ENCODE measurements at places on chromosomes 4 and X.
A peak's percentile ranks its signal among the peaks of the same experiment; 100 is the strongest.

- no peak for DNase-seq
Measured at GRCh38 chrX:148905400-148905799, 405.0 kb downstream of the AFF2 start.

DNA sequence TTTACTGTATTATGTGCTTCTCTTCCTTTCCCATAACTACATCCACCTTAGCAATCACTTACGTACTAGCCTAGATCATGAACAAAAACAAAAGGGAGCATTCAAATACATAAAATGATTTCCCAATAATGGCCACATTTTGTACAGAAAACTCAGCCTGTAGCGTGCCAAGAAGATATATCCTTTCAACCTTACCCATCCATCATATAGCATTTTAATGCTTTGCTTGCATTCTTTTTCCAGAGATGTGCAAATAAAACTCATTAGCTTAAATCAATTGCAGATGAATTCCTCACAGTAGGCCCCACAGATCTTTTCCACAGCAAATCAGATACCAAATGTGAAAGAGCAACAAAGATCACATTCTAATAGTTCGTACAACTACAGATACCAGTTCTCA, 20.8 kb downstream of the GRSF1 start:
- no peak for DNase-seq

GRCh38 chr4:120870279-120870673, 52.2 kb downstream of the PRDM5 start:
- no peak for DNase-seq

- DNase-seq = no peak
Measured at GRCh38 chr4:138209094-138209493, 33.1 kb downstream of the SLC7A11 start.

DNA sequence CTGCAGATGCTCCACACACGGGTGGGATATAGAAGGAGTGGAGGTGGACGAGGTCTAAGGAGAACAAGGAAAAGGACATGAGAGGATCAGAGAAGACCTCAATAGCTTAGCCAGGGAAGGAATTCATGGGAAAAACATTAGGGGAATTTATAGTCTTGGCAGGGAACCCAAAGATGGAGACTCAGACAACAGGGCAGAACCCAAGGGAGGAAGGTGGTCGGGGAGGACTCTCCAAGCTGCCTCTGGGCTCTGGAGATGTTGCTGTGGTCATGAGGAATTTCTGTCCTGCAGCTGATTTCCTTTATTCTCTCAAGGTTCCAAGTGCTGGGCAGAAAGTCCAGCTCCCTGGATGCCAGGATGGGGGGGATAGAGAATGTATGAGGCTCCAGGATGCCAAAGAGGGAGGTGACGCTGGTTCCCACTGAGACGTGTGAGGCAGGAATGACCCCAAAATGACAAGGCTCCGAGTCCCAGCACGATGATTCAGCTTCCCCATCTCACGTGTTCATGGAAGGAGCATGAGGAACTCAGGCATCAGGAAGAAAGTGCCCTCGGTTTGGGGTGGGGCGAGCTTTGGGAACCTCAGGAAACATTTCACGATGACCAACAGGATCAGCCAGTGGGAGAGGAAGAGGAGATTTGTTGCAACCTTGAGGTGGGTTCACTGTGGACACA, 57.0 kb upstream of the PPP2R3B start:
- no peak for DNase-seq

- DNase-seq = no peak
Measured at GRCh38 chr4:24793219-24794005, 2.0 kb upstream of the SOD3 start.

- no peak for DNase-seq
Measured at GRCh38 chr4:119286377-119287002, 35.4 kb downstream of the FABP2 start.

GRCh38 chrX:118802857-118803256, 20.8 kb upstream of the ZCCHC12 start:
- no peak for DNase-seq

- no peak for DNase-seq
Measured at GRCh38 chrX:10039821-10040793, 72.9 kb downstream of the CLDN34 start.

DNA sequence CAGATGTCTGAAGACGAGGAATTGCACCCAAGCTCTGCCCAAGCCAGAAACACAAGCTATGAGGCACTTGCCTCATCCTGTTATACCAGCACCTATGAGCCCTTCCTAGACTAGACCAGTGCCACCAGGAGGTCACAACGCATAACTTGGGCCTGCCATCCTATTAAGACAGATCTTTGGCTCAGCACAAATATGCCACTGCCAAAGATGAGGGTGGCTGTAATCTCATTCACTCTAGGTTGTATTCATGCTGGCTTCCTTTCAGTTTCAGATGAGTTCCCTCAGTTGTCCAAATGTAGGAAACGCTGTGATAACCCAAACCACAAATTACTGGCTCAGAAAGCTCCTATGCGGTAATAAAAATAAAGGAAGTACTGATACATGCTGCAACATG, 76.5 kb upstream of the CITED1 start:
- no peak for DNase-seq

DNA sequence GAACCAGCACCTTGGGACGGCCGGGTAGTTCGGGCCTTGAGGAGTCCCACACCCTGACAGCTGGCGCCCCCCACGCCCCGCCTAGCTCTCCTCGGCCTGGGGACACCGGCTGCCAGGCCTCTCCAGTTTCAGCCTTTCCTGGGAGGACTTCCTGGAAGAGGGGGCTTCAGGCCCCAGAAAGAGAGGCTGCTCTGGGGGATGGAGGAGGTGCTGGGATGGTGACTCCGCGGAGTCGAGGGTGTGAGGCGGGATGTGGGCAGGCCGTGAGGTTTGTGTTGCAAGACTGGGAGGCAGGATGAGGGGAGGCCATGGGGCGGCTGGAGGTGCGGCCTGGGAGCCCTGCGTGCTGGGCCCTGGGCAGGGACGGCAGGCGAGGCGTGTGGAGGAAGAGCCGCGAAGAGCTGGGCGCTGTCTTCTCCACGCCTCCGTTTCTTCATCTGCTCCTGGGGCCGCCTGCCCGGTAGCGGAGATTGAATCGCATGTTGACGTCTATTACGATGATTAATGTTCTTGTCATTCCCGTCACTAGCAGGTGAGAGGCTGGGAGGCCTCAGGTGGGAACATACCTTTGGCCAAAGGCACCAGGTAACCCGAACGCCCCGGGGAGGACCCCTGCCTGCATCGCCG, 918 bp upstream of the FGFRL1 start:
- peak; percentile 21 for DNase-seq

GRCh38 chr4:61049018-61049417, 151.1 kb upstream of the ADGRL3 start:
- DNase-seq = no peak

- DNase-seq = no peak
Measured at GRCh38 chrX:21974011-21974385, 33.5 kb downstream of the SMS start.

DNA sequence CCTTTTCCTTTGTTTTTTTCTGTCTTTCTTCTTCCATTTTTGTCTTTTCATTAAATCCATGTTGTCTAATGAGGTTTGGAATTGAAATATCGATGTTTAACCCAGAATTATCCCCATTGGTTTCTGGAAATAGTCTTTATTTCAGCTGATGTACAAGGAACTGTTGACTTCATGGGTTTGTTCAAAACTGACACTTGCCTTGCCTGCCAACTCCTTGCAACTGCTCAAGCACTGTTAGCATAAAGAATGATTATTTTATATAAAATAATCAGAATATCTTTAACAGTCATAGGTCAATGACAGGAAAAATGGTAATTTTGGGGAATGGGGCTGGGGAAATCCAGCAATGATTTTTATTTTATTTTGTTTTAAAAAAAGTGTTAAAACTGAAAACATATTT, 359.6 kb upstream of the LCORL start:
- DNase-seq = no peak

GRCh38 chr4:3452376-3452775, 10.6 kb downstream of the HGFAC start:
- DNase-seq = no peak

GRCh38 chr4:144411119-144411518, 234.8 kb upstream of the HHIP start:
- DNase-seq = no peak

DNA sequence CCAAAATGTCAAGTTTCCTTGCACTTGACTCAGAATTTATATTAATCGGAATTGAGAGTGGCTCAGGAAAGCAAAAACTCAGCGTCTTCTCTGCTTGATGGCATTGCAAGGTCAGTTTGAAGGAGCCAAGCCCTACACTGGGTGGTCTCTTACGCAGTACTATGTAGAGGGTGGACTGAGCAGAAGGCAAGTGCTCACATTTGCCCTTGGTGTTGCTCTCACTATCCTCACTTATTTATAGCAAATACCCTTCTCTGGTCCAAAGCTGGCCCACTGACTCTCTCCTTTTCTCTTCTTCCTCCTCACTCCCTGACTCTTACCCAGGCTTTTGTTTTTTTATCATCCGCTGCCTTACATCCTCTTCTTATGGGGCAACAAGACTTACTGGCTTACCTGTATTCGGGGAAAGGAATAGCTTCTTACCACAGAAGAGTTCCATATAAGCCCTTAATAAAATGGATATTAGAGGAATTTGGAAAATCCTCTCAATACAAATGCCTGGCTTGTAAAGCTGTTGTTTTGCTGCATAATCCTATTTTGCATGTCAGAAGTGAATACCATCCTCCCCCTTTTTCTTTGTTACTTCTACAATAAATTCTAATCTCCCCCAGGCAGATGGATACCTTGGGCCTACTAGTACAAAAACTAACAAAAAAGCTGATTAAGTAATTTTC, 24.8 kb upstream of the GATB start:
- no peak for DNase-seq

- DNase-seq = no peak
Measured at GRCh38 chr4:104494185-104494584, 509 bp downstream of the CXXC4 start.

- no peak for DNase-seq
Measured at GRCh38 chrX:17788439-17788838, 51.1 kb downstream of the SCML1 start.

DNA sequence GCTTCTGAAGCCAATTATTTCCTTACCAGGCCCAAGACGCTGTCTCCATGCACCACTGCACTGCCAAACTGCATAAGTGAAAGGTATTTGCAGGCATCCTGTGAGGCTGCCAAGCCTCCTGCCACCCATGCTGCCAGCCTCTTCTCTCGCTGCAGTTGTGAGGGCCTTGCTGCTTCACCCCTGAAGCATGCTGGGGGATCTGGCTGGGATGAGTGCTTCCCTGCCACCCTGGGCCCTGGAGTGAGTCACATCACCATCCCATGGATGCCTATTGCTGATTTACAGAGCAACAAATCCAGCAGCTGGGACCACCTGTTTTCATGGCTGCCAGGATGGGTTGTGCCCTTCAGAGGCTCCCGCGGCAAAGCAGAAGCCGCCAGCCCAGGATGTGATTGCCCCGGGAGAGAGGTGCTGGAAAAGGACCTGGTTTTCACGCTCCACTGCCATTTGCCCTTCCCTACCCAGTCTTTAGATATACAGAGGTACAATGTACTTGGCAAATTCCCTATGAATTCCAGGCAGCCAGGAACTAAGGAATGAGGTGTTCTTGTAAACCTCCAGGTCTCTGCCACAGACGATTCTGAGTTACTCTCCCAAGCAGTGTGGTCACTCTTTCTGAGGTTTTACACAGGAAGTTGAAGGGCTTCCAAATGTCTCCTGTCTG, 41.5 kb upstream of the PTCHD1 start:
- DNase-seq = no peak

DNA sequence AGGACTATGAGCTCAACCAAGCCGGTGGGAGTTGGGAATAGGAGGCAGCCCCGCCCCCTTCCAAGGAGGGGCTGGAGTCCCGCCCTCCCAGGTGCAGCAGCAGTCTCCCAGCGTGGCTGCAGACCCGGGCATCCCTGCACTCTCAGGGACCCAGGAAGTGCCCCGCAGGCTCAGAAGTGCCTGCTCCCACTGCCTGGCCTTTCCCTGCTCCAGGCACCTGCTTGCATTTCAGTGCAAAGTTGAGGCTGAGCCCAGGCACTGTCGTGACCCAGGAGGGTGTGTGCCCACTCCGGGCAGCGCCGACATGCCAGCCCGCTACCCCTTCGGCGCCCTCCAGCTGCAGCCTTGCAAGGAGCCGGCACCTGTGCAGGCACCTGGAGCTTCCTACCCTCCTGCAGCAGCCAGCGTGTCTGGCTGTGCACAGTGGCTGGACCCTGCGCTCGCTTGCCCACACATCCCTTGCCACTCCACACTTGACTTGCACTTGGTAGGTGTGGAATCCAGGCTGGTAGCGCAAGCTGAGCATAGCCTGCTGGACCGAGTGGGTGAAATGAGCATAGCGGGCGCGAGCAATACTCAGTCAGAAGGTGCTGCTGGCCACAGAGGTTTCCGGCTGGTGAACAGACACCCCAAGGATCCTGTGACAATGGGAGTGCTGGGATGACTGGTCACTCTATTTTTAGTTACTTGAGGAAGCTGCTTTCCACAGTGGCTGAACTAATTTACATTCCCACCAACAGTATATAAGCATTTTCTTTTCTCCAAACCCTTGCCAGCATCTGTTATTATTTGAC, 236.3 kb downstream of the PCDH10 start:
- no peak for DNase-seq

GRCh38 chr4:154329939-154330338, 161.7 kb downstream of the DCHS2 start:
- no peak for DNase-seq

DNA sequence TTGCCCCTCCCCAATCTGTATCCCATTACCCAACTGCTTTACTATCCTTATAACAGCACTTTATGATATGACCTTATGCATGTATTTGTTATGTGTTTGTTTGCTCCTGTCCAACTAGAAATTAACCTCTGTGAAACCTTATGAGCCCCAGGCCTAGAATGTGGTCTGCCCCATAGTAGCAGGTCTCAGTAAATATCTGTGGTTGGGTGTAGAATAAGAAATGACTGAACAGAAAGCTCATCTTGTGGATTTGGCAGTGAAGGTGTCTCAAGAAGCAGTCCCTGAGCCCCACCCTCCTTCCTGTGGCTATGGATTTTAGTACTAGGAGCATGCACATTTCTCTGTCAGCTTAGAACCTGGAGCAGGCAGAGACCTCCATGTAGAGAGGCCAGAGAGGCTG, 229.0 kb upstream of the LCORL start:
- no peak for DNase-seq

DNA sequence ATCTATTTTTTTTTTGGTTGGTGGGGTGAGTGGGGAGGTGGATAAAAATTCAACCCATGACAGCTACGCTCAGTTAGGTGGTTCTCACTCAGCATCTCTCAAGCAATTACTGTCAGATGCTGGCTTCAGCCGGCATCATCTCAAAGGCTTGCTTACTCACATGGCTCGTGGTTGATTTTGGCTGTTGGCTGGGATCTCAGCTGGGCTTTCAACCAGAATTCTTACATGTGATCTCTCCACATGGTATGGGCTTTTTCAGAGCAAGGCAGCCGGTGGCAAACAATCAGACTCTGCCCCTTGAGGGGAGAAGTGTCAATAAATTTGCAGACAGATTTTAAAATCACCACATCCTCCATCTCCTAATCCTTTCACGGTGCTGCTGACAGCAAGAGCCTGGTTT, 47.2 kb downstream of the SLC34A2 start:
- DNase-seq = no peak
